Breast epithelium (tissue), 4 donors: ENCODE measurements at places on chromosomes 2 and 18. TPM values are rescaled to one million over a fixed set of nuclear protein-coding genes. Genes with fewer than 3 reads are reported as not detected.

GRCh38 chr2:237044281-237044680, 41.4 kb upstream of the COPS8 start:
- no peak overlapping the region for H3K27ac ChIP-seq
- H3K36me3 ChIP-seq, result no peaks in the 10 kb centered on the region
- no peaks in the 10 kb centered on the region for H3K27me3 ChIP-seq
- no peaks in the 10 kb centered on the region for H3K4me1 ChIP-seq
- H3K4me3 ChIP-seq, result no peak overlapping the region

DNA sequence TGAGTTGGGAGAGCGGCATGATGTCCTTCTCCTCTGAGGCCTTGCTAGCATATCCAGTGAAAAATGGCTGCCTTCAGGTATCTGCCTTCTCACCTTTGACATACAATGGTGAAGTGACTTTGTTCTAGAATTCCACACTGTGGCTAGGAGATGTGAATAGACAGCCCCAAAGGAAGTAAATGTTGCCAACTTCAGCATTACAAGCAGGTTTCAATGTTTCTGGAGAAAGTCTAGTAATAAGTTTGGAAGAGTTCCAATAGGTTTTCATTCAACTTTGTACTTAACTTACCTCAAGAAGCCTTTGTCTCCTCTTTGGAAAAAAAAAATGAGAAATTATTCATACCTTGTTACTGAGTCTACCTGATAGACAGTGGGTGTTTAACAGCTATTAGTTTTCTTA, 421.3 kb upstream of the MMADHC start:
- H3K27ac ChIP-seq, result no peak overlapping the region
- H3K36me3 ChIP-seq, result no peaks in the 10 kb centered on the region
- DNase-seq, result no peak

- no peak for DNase-seq
- no peaks in the 10 kb centered on the region for H3K27me3 ChIP-seq
- no peaks in the 10 kb centered on the region for H3K4me1 ChIP-seq
- H3K36me3 ChIP-seq, result no peaks in the 10 kb centered on the region
- no peak overlapping the region for H3K27ac ChIP-seq
- no peak overlapping the region for H3K4me3 ChIP-seq
These were observed 70.2 kb upstream of the TEX51 start for GRCh38 chr2:126828491-126828890.

- DNase-seq, result no peak
- no peaks in the 10 kb centered on the region for H3K36me3 ChIP-seq
- H3K4me3 ChIP-seq, result no peak overlapping the region
These were observed 180.2 kb downstream of the INHBB start for GRCh38 chr2:120526047-120526562.

GRCh38 chr2:95023222-95023597, 2.3 kb upstream of the MAL start:
- no peak overlapping the region for H3K27ac ChIP-seq
- H3K36me3 ChIP-seq, result no peaks in the 10 kb centered on the region
- DNase-seq, result no peak

- H3K27ac ChIP-seq, result no peak overlapping the region
- H3K27me3 ChIP-seq, result no peaks in the 10 kb centered on the region
- no peak overlapping the region for H3K4me3 ChIP-seq
- no peaks in the 10 kb centered on the region for H3K4me1 ChIP-seq
- DNase-seq, result no peak
These were observed 8.8 kb downstream of the NT5C1B start for GRCh38 chr2:18580606-18581005.

DNA sequence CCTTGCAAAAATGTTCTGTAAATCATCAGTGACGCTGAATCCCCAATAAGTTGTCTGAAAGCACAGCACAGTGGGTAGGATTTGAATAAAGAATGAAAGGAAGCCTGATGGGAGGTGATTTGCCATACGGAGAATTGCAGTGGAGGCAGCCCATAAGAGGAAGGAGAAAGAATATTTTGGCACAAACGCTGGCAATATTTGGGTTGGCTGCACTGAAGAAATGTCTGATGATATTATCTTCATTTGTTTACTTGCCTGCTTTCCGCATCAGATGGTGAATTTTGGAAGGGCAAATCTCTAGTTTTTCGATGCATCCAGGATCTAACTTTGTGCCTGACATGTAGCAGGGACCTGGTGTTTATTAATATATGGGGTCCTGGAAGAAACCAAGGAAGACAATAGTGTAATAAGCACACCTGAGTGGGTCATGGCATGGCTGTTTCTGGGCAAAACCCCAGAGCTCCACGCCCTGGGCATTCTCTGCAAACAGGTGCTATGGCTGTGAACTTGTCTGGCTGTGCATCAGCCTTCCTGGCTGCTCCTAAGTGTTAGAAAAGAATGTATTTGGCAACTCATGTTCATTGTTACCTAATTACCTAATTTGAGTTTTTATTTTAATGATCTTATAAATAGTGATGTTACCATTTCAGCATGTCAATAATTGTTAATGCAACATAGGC, 5.9 kb downstream of the GALR1 start:
- H3K36me3 ChIP-seq, result no peaks in the 10 kb centered on the region
- H3K27ac ChIP-seq, result no peak overlapping the region
- DNase-seq, result no peak
- H3K4me1 ChIP-seq, result peaks cover under 1% of the 10 kb centered on the region

SP3 gene
- 174 TPM for total RNA-seq

APCDD1 gene
- total RNA-seq, result 38.8 TPM

EVA1A gene
- total RNA-seq, result not detected

NEURL3 gene
- total RNA-seq, result 6.1 TPM

LINC00305 gene
- total RNA-seq, result not detected

PPP3R1 gene
- total RNA-seq, result 32.8 TPM

DOK1 gene
- total RNA-seq, result 11.0 TPM

TMEM163 gene
- total RNA-seq, result 1.5 TPM
